CD4-positive, alpha-beta T cell treated with Interleukin-2 at 100 ng/mL for 4 hours (primary cell): ENCODE measurements at places on chromosomes 6 and 20.

DNA sequence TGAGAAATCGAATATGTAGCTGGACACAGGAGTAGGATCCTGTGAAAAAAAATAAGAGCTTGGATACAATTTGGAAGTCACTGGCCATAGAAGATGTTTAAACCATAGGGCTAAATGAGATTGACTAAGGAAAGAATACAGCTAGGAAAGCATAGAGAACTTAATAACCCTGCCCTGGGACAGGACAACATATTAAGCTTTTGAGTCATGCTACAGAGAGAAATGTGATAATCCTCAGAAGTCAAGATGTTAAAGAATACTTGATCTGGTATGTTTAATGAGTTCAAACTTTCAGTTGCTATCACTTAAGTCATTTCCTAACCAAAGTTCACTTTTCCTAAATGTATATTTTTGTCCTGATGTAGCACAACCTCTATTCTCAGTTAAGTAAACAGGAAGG is 154.6 kb upstream of the TSHZ2 start:
- DNase-seq, result no peak

DNA sequence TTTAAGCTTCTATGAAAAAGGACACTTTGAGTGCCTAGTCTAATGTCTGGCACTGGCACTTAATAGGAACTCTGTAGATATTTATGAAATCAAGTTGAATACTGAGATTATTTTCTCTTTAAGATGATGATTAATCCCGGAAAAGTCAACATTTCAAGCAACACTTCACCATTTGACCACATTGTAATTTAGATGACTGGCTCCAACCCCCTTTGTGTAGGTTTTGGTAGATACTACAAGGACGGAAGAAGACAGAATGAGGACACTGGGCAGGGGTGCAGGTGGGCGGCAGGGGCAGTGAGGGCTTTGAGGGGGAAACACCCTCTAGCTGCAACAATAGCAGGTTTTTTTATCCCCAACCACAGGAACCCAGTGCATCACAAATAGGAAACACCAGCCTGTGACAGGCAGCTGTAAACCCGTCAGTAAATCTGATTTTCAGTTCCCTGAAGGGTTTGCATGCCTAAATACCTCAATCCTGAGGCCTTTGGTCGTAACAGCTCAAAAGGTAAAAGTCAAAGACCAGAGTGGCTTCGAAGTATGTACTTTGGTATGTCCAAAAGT is 4.6 kb downstream of the DTNBP1 start:
- DNase-seq, result no peak

DNA sequence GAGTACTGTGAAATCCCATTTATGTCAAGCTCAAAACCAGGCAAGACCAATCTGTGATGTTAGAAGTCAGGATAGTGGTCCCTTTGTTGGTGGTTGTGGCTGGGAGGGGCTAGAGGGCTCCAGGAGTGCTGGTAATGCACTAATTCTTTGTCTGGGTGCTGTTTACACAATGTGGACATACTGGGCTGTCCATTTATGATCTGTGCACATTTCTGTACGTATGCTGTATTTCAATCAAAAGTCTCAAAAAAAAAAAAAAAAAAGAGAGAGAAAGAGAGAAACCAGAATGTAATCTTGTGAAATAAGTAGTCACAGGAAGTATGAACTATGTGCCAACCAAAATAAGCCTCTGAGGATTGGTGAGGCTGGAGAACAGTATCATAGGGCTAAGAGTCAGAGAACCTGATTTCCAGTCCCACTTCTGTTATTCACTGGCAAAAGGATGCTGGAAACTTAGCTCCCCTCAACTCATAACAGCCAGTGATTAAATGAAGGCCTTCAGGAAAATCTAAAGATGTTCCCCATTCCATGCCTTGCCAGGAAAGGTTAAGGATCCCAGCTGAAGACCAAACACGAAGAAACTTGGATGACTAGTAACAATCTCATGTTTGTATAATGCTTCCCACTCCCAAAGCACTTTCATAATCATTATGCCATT is 19.6 kb upstream of the TRAM2 start:
- DNase-seq, result no peak

DNA sequence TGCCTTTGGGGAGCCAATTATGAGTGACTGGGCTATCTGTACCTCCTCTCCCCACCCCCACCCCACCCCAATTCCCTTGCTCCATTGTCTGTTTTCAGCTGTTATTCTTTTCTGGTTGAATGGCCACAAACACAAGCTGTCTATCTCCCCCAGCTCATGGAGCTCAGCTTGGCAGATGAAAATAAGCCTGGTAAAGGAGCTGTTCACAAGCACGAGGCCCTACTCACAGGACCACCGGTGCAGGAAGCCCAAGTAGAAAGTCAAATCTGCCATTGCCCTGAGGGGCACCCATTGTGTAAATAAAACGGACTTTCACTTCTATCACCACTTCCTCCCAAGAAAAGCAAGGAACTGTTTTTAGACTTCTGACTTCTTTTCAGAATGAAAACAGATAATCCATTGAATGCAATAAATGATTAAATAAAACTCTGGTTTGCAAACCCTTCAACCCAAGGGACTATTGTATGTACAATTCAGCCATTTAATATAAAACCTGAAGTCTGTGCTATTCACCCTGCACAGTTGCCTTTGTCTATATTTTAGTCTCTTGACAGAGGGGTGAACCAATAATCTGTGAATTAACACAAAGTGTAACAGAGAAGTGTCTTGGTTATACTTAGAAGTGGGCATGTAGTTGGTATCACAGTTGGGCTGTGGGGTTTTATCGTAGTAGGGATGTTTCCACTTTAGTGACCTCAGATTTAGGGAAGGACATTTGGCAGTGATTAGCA is 27.7 kb downstream of the RIPOR2 start:
- no peak for DNase-seq

- DNase-seq, result no peak
Observed at GRCh38 chr6:6522709-6523108, 65.8 kb upstream of the LY86 start.

- no peak for DNase-seq
Observed at GRCh38 chr6:51613558-51613957, 473.9 kb downstream of the PKHD1 start.

DNA sequence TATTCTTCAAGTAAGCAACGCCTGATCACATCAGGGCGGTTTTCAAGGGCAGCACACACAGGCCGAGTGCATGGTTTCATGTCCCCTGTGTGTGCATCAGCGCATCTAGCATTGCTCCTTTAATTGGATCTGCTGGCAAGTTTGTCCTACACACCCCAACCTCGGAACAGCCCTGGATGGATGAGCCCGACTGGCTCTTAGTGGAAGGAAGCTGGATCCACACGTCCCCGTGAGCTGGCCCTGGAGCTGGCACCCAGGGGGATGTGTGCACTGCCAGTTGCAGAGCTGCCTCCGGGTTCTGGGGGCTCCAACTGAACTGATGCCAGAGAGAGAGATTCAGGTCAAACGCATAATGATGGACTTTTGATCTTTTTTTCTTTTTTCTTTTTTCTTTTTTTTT is 39.2 kb upstream of the QKI start:
- DNase-seq, result no peak

DNA sequence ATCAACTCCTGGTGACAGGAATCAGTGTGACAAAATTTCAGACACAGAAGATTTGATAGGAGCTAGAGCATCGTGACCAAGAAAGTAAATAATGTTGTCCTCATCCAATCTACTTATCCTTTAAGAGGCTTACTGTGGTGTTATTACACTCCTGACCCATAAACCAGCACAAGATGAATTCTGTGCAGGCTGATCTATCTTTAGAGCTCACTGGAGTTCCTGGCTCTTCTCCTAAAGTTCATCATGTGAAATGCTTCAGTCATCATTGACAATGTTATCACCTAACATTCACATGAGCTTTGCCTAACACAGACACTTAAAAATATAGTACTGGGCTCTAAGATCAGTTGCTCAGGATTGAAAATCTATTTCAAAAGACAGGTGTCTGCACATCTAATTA is 271.0 kb upstream of the HSF2 start:
- no peak for DNase-seq

DNA sequence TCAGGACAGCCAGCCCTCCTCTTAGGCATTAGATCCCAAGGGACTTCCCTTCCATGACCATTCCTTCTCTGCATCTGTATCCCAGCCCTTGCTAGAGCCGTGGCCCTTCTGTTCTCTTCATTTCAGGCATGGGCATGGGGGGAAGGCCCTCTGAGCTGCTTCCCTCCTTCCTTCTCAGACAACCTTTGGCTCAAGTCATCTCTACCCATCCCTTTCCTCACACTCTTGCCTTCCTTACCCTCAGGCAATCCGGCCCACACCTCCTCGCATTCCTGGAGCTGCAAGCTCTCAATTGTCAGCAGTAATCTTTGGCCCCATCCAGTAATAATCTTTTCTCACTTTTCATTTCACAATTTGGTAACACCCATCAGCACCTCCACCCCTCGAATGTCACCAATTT is 426.9 kb upstream of the JARID2 start:
- no peak for DNase-seq

DNA sequence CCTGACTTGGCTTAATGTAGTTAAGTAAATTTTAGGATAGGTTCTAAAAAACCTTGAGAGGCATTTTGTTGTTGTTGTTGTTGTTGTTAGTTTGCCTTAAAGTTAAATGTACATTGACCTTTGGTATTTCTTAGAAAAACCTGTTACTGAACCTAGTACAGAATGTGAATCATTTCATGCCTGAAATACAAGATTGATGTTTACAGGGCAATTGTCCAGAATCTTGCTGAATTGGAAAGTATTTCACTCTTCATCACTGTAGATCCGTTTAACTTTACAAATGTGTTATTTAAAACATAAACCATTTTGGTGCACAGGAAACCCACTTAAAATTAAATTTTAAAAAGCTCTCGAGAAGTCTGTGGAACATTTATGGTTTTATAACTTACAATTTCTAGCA is 75.0 kb downstream of the CEP57L1 start:
- DNase-seq, result no peak

DNA sequence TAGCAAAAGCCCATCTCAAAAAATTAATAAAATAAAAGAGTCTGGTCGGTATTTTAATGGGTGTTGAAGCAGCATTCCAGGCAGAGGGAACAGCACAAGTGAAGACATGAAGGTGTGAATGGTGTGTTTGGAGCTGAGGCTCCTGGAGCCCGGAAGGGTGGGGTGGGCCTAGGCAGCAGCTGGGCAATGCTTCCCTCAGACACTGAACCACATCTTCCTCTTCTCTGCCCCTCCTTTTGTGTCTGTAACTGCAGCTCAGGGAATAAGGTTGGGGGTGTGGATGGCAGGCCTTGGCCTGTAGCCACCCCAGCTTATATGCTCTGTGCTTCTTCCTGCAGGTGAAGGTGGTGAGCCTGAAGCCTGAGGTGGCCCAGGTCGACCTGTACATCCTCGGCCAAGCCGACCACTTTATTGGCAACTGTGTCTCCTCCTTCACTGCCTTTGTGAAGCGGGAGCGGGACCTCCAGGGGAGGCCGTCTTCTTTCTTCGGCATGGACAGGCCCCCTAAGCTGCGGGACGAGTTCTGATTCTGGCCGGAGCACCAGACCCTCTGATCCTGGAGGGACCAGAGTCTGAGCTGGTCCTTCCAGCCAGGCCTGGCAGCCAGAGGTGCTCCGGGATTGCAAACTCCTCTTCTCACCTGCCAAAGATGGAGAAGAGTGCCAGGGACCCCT is 26.6 kb downstream of the POFUT1 start:
- no peak for DNase-seq

DNA sequence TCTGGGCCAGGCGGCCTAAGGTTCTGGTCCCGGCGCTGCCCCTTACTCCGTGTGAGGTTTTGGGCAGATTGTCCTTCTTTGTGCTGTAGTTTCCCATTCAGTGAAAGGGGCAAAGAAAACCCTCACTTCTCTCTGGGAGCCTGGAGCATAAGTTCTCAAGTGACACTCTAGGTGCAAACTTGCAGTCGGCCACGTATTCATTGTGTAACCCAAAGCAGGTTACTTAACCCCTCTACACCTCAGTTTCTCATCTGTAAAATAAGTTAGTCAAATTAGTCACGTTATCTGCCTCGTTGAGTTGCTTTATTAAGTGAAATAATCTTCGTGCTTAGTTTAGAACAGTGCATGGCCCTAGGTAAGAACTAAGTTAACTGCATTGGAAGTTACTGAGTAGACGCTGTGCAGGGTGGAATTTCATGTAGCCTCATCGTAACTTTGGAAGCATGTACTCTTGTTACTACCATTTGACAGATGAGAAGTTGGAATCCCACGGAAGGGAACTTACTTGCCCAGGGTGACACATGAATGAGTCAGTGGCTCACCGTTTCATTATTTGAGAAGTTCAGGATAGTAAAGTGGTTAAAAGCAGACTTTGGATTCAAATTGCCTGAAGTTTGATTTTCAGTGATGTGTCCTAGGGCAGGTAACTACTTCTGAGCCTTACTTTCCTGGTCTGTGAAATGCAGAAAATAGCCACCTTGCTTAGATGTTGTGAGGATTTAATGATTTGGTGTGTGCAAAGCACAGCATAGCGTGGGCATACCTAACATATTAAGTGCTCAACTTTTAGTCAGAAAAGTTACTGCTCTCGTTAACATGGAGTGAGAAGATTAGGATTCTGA is 556 bp upstream of the MROH8 start:
- no peak for DNase-seq

DNA sequence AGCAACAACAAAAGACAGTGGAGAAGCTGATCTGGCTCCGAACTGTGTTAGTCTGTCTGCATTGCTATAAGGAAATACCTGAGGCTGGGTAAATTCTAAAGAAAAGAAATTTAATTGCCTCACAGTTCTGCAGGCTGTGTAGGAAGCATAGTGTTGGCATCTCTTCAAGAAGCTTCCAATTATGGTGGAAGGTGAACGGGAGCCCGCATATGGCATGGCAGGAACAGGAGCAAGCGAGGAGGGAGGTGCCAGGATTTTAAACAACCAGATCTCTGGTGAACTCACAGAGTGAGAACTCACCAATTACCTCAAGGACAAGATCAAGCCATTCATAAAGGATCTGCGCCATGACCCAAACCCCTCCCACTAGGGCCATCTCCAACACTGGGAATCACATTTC is 293.5 kb downstream of the SMOC2 start:
- DNase-seq, result no peak

- no peak for DNase-seq
Observed at GRCh38 chr6:43990627-43991619, 136.3 kb downstream of the MRPL14 start.

DNA sequence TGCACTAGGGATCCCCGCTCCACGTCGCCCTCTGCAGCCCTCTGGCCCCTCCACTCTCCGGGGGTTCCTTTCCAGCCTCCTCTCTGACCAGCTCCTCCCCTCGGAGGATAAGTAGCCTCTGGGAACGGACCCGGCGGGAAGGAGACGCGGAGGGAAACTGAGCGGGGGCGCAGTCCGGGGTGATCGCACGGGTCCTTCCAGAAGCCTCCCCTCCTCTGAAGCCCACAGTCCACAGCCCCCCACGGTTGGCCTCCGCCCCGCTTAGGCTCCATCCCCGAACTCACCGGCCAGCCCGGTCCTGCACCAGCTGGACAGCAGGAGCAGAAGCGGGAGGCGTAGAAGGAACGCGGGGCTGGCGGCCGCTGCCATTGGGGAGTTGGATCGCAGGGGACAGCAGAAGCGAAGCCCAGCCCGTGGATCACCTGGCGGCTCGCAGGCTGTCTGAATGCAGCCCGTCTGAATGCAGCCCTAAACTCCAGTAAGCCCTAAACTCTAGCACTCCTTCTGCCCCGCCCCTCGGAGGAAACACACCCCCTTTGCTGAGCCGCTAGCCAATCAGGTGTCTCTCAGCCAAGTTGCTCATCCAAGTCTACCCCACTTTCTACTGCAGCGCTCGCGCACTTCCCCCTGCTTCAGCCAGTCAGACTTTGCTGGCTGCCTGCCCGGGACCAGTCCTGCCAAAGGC is at the start of gene RAET1G:
RAET1G (minus strand) TSS at position 480 of the 685 bp plus-strand sequence; CDS start at position 369, 111 bp downstream.
- DNase-seq, result peak; percentile 85
